ENCODE measurements at places on chromosomes 12 and 14. TPM values are rescaled to one million over a fixed set of nuclear protein-coding genes. Genes with fewer than 3 reads are reported as not detected.

Gene TESPA1
- total RNA-seq, result not detected

DNA sequence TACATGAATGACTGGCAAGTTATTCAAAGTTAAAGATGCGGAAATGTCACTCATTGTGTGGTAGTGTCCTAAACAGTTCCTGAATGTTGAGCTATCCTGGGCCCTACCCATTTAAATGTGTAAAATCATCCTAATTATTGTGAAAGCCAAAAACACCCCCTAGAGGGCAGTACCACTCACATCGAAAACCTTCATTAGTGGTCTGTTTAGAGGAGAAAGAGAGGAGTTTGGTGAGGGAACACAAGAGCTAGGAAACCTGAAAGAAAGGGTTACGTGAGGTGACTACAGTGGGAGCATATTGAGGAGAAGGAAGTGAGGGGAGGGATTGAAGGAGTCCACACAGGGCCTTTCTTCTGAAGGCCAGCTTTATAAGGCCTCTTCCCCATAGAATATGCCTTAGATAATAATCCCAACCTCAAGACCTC is 2.5 kb upstream of the TEP1 start:
- peak; percentile 67 for DNase-seq

GRCh38 chr12:42076976-42077375 is 67.7 kb downstream of the GXYLT1 start:
- DNase-seq, result no peak

GRCh38 chr12:93749515-93749914 is 72.3 kb downstream of the CRADD start:
- no peak for DNase-seq

Gene SERPINA9
- total RNA-seq, result not detected

Gene MYF5
- total RNA-seq, result 87.5 TPM

DNA sequence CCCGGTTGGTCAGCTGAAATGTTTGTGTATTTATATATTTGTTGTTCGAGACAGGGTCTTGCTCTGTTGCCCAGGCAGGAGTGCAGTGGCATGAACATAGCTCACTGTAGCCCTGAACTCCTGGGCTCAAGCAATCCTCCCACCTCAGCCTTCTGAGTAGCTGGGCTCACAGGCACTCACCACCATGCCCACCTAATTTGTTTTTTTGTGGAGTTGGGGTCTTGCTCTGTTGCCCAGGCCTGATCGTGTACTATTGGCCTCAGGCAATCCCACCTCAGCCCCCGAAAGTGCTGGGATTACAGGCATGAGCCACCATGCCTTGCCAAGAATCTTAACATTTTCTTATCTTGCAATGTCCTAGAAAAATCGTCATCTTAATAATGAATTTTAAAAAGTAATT is 3.3 kb downstream of the RAN start:
- DNase-seq, result no peak

DNA sequence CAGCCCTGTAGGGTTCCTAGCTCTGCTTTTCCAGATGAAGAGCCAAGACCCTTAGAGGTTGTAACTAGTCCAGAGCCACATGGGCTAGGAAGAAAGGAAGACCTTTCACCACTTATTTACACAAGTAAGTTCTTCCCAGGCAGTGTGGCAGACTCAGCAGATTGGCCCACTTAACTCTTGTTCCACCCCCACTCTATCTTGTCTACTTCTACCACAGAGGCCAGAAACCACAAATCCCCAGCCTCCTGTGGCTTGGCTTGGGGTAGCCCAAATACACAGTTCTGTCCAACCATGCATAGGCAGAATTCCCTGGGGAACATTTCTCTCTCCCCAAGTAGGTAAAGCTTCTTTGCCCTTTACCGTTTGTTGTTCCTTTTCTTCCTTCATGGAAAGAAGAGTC is 383.5 kb downstream of the RGS6 start:
- DNase-seq, result peak; percentile 3

- peak; percentile 59 for DNase-seq
Observed at GRCh38 chr12:27627123-27627852, 69.0 kb upstream of the REP15 start.

- no peak for DNase-seq
Observed at GRCh38 chr12:98478606-98479005, 36.8 kb upstream of the TMPO start.

DNA sequence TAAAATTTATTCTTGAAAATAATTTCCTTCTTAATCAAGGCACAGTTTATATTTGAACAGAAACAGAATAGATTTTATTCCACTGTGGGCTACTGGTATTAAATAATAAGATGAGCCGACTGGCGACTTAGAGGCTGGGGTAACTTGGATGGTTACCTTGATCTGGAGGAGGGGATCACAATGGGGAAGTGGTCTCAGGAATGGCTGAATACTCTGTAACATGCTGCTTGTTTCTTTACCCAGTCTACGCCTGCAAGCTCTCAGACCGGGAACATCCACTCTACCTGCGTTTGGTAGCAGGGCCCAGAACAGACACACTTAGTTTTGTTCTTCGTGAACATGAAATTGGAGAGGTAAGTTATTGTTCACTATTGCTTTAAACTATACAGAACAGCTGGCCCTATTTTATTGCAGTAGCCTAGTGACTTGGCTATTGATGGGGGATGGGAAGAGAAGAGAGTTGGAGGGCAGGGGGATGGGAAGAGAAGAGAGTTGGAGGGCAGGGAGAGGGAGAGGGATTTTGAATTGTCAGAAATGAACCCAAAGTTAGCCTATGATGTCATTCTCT is 67.9 kb downstream of the GNS start:
- no peak for DNase-seq

GRCh38 chr12:105256921-105257320 is 20.9 kb upstream of the APPL2 start:
- peak; percentile 33 for DNase-seq

GRCh38 chr14:60357551-60358149 is 108.6 kb downstream of the PPM1A start:
- no peak for DNase-seq

- DNase-seq, result no peak
Observed at GRCh38 chr12:72433298-72433697, 161.1 kb downstream of the TRHDE start.

Gene AICDA
- not detected for total RNA-seq

DNA sequence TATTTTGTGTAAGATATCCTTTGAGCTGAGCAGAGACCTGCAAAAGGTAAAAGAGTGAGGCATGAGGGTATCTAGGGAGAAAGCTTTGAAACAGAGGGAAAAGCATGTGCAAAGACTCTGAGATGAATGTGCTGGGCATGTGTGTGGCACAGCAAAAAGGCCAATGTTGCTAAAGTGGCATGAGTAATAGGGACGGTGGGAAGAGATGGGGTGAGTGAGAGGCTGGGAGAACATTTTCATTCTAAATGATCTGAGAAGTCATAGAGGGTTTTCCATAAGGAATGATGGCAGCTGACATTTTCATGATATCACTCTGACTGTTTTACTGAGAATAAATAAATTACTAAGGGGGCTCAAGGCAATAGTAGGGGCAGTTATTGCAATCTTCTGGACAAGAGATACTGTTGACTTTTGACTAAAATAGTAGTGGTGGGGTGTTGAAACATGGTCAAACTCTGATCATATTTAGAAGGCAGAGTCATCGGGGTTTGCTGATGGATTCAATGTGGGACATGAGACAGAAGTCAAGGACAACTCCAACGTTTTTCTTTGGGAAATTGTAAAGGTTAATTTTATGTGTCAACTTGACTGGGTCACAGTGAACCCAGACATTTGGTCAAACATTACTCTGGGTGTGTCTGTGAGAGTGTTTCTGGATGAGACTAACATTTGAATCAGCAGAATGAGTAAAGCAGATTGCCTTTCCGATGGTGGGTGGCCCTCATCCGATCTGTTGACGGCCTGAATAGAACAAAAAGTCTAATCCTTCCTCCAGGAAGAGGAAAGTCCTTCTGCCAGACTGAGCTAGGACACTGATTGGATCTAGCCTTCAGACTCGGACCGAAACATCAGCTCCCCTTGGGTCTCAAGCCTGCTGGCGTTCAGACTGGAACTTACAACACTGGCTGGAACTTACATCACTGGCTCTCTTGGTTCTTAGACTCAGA is 193.9 kb upstream of the PLXNC1 start:
- peak; percentile 19 for DNase-seq

DNA sequence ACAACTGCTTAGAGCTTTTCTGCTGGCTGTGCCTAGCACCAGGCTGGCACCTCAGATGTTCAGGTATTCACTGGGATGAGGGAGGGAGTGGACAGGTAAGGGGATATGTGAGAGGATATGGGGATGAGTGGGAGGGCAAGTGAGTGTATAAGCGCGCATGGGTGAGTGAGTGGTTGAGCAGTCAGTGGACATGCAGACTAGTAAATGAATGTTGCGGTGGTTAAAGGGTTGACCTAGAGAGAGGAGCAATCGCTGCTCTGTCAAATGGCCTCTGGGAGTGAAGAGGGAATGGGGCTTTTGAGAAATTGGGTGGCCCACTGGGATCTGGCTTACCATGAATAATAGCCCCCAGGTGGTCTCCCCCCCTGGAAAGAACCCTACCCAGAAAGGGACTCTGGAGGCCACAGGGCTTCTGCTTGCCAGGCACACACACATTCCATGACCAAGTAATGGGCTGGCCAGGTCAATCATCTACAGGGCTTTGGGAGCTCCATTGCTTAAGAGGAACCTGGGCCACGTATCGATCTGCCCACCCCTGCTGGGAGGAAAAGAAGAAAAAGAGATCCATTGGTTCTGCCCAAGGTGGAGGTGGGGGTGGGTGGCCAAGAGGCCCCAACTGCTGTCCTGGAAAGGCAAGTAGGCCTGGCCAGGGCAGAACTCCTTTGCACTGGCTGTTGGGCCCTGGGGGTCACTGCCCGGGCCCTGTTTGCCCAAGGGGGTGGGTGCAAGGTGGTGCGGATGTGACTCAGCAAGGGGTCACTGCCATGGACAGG is 30.8 kb upstream of the ZFP36L1 start:
- DNase-seq, result no peak

GRCh38 chr14:55221186-55221585 is 29.8 kb upstream of the DLGAP5 start:
- peak; percentile 27 for DNase-seq

DNA sequence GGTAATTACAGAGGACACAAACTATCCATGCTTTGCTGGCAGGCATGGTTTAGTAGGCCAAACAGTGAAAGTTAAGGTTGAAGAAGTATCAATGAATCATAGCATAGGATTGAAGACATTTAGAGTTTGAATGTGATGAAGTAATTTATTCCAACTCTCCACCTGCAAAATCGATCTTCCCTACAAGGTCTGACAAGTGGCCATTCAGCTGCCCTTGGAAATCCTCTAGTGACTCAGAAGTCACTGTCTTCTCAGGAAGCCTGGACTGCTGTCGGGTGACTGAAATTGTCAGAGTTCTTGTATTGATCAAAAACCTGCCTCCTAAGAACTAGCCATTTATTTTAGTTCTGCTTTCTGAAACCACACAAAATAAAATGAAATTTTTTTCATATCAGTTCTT is 17.7 kb upstream of the STXBP6 start:
- DNase-seq, result no peak

DNA sequence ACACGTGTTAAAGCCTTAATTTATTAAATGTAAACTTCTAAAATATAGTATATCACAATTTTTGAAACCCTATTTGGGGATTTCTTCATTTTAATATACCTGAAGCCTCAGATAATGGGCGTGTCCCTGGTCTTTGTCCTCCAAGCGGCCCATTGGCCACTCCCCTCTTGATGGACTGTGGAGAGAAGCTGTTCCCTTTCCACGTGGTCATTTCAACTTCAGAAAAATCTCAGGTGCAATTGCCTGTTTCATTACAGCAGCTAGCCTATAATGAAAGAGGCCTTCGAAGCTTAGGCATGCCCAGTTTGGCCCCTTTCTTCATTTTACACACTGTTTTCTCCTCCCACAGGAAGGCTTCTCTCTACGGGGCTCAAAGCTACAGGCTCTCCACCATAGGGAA is 131.4 kb upstream of the ARHGAP5 start:
- no peak for DNase-seq

- no peak for DNase-seq
Observed at GRCh38 chr12:132918680-132919079, 31.3 kb upstream of the CHFR start.

- DNase-seq, result no peak
Observed at GRCh38 chr14:50030036-50030435, 86.3 kb downstream of the VCPKMT start.

Gene TRHDE
- not detected for total RNA-seq

GRCh38 chr12:8834230-8834629 is 11.8 kb downstream of the A2ML1 start:
- no peak for DNase-seq

DNA sequence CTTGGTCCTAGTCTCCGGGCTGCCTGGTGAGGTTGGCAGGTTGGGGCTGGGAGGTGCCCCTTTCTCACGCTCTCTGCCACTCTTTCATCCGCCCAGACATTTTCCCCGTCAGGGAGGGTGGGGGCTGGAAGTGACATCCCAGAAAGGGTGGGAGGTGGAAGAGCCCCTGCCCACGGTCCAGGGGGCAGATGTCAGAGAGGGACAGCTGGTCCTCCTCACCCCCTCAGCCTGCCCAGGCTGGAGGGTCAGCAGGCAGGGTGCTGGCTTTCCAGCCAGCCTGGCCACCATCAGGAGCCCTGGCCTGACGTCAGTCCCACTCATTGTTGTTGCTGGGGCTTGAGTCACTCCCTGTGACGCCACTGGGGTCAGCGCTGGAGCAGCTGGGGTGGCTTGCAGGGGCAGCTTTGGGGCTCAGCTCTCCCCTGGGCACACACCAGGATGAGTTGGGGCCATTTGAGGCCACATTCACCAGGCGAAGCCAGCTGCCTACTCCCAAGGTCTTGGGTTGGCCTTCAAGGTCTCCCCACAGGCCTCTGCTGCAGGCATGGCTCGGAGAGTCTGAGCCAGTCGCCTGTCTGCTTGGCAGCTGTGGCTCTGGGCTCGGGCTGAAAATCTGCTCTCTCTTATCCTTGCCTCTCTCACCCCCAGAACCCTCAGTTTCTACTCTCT is 5.7 kb upstream of the ATG101 start:
- DNase-seq, result peak; percentile 96

Gene TRIM9
- total RNA-seq, result 8.6 TPM

Gene DCAF5
- 41.6 TPM for total RNA-seq

- peak; percentile 79 for DNase-seq
Observed at GRCh38 chr12:55019784-55020183, at the start of gene NEUROD4. Gene NEUROD4, plus strand, starts transcription at chr12:55019974. Its CDS starts 6,466 bp downstream, at chr12:55026440.

DNA sequence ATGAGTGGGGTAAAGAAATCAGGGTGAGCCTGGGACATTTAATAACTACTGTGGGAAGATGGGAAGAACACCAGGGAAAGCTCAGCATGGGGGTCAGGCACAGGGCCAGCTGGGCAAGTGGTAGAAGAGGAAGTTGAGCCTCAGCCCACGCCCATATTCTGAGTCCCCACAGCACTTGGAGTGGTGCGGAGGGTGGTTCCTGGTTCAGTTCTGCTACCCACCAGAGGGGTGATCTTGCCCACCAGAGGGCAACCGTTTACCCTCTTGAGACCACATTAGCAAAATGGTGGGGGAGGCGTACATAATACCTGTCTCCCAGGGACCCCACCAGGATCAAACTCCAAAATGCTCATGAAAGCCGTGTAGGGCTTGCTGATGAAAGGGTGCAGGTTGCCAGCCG is 16.8 kb upstream of the ANKRD33 start:
- DNase-seq, result peak; percentile 35

GRCh38 chr12:67482751-67483661 is 165.5 kb upstream of the DYRK2 start:
- DNase-seq, result peak; percentile 40

DNA sequence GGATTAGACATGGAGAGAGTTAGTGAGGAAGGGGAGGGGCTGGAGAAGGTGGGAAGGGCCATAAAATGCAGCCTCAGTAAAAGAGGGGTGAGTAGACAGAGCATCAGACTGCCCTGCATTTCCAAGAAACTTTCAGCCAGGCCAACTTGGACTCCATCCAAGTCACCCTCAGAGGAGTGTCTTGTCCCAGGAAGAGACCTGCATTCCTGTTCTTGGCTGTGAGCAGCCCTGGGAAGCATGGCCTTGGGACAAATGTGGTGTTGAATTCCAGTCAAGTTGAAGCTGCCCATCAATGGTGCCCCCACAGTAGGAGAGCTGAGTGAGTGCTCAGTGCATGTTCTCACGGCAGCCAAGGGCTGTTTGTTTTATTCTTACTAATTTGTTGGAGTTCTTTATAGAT is 35.0 kb upstream of the TUNAR start:
- DNase-seq, result no peak
